Mesenchymal stem cell (in vitro differentiated cells and primary cell): ENCODE measurements at places on chromosomes 2 and 18.
A peak's percentile ranks its signal among the peaks of the same experiment; 100 is the strongest.

DNA sequence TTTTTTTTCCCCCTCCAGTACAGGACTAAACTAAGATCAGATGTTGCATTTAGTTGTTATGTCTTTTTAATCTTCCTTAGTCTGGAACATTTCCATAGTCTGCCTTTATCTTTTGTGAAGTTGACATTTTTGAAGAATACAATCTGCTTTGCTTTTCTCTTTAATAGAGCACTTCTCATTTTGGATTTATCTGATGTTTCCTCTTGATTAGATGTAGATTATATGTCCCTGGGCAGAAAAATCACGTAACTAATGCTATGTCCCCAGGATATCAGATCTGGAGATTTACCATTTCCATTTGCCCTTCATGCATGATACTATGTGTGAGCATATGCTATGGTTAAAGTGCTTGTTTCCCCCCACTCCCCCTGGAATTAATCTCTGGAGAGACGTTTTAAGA lies 6.2 kb downstream of the ZNF638 start:
- no peak for DNase-seq
- H3K4me1 ChIP-seq, result peaks cover 4% of the 10 kb centered on the region
- no peak overlapping the region for H3K27ac ChIP-seq
- no peaks in the 10 kb centered on the region for H3K27me3 ChIP-seq

DNA sequence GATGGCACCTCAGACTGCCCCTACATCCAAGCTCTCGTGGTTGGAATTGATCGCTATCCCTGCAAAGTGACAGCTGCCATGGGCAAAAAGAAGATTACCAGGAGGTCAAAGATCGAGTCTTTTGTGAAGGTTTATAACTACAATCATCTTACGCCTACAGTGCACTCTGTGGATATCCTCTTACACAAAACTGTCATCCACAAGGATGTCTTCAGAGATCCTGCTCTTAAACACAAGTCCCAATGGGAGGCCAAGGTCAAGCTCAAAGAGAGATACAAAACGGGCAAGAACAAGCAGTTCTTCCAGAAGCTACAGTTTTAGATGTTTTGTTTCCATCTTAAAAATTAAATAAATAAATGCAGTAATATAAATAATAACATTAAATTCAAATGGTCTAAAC lies 45.4 kb downstream of the INO80D start:
- H3K36me3 ChIP-seq, result peaks cover 45% of the 10 kb centered on the region
- no peak overlapping the region for H3K27ac ChIP-seq
- no peaks in the 10 kb centered on the region for H3K4me1 ChIP-seq
- DNase-seq, result no peak
- H3K27me3 ChIP-seq, result no peaks in the 10 kb centered on the region
- H3K4me3 ChIP-seq, result no peak overlapping the region

- DNase-seq, result no peak
- H3K27ac ChIP-seq, result no peak overlapping the region
- H3K4me1 ChIP-seq, result peaks cover 3% of the 10 kb centered on the region
- no peaks in the 10 kb centered on the region for H3K36me3 ChIP-seq
- no peak overlapping the region for H3K4me3 ChIP-seq
Observed at GRCh38 chr18:26002375-26002910, 88.0 kb downstream of the SS18 start.

DNA sequence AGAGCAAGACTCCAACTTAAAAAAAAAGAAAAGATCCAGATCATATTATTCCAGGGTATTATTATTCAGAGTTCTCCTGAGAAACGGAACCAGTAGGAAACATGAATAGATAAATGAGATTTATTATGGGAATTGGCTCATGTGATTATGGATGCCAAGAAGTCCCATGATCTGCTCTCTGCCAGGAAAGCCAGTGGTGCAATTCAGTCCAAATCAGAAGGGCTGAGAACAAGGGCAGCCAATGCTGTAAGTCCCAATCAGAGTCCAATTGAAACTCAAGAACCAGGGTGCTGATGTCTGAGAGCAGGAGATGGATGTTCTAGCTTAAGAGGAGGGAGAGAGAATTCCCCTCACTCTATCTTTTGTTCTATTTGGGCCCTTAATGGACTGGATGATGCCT lies 7.8 kb downstream of the SCYGR2 start:
- H3K27me3 ChIP-seq, result no peaks in the 10 kb centered on the region
- no peak overlapping the region for H3K4me3 ChIP-seq
- DNase-seq, result no peak
- H3K4me1 ChIP-seq, result no peaks in the 10 kb centered on the region
- no peak overlapping the region for H3K27ac ChIP-seq

DNA sequence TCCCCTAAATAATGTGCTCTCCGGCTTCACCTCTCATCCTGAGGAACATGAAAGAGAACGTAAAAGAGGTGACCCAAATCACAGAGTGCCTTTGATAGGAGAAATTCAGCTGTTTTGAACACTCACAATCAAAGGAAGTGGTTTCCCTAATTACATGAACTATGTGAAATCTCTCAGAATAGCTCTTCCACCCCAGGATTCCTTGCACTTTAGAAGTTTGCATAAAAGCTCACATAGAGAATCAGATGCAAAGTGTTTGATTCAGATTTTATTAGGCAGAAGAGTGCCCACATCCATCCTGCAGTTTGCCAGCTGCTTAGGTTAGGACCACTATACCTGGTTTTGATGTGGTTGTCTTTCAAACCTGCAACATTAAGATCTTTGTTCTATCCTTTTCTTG lies 61.0 kb downstream of the MAP3K20 start:
- no peak for DNase-seq
- H3K27me3 ChIP-seq, result no peaks in the 10 kb centered on the region
- H3K27ac ChIP-seq, result no peak overlapping the region
- no peaks in the 10 kb centered on the region for H3K36me3 ChIP-seq

GRCh38 chr2:43142921-43143438 lies 83.4 kb downstream of the ZFP36L2 start:
- H3K36me3 ChIP-seq, result no peaks in the 10 kb centered on the region
- H3K4me1 ChIP-seq, result peaks cover 4% of the 10 kb centered on the region
- peak; percentile 12 for DNase-seq
- no peak overlapping the region for H3K27ac ChIP-seq

DNA sequence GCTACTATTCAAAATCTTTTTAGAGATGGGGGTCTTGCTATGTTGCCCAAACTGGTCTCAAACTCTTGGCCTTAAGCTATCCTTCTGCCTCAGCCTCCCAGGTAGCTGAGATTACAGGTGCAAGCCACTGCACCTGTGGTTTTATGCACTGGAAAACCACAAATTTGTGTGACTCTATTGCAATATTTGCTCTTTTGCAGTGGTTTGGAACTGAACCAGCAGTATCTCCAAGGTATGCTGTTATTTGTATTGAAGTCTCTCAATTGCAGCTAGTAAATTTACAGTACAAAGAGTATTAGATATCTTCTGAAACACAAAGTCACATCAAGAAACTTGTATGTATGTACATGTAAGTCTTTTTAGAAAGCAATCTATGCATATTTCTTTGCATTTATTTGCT lies 46.2 kb downstream of the PPP4R1 start:
- no peaks in the 10 kb centered on the region for H3K27me3 ChIP-seq
- peaks cover 83% of the 10 kb centered on the region for H3K36me3 ChIP-seq
- H3K4me3 ChIP-seq, result no peak overlapping the region
- H3K27ac ChIP-seq, result no peak overlapping the region
- DNase-seq, result no peak

DNA sequence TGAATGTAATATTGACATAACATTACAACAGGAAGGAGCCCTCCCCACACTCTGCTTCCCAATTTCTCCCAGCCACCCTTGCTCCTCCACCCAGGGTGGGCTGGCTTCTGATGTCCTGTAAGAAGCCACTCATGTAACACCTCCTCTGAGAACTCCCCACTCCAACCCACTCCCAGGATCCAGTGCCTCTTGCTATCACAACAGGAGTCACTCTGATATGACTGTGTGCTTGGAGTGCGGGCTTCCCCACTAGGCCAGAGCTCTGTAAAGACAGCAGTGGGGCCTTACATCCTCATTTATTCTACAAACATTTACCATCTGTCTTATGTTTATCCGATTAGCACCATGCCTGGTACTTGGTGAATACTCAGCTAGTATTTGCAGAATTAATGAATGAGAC lies 65.1 kb downstream of the PTGR3 start:
- DNase-seq, result no peak
- no peak overlapping the region for H3K27ac ChIP-seq
- H3K4me1 ChIP-seq, result no peaks in the 10 kb centered on the region
- no peak overlapping the region for H3K4me3 ChIP-seq
- H3K36me3 ChIP-seq, result no peaks in the 10 kb centered on the region
